Pons (tissue), 1 donor: ENCODE measurements at places on chromosomes 6 and 20.

- no peak for DNase-seq
Measured at GRCh38 chr6:29563435-29563965, 4.0 kb upstream of the UBD start.

GRCh38 chr20:62484478-62484877 is 8.7 kb upstream of the GATA5 start:
- no peak for DNase-seq

DNA sequence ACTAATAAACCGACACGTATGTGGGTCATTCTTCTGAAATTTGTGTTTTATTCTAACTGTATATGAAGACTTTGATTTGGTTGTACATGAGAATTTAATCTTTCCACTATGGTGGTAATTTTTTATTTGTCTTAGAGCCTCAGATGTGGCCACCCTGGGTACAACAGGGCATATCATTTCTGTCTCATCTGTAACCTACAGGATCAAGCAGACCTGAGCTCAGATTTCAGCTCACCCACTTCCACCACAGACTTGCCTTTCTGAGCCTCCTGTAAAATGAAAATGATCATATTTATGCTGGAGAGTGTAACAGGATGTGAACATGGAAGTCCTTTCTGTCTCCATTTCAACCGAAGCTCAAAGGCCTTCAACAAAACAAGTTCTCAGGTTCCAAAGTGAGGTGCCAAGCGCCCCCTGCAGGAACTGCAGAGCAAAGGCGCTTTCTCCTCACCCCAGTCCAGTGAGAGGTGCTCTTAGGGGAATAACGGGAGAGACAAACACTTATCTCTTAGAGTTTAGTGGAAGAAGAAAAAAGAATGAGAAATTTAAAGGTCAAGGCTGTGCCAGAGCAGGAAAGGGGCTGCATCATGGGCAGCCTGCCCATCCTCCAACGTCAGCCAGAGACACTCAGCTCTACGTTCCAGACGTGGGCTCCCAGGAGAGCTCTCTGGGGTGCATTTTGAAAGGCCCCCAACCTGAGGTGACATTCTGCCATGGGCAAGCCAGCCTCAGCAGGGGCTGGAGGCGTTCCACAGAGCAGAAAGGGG is 23.0 kb upstream of the CD24 start:
- peak; percentile 40 for DNase-seq

GRCh38 chr6:161130967-161131766 is 139.6 kb downstream of the MAP3K4 start:
- no peak for DNase-seq

- no peak for DNase-seq
Measured at GRCh38 chr20:49880177-49880576, 35.2 kb downstream of the SPATA2 start.

DNA sequence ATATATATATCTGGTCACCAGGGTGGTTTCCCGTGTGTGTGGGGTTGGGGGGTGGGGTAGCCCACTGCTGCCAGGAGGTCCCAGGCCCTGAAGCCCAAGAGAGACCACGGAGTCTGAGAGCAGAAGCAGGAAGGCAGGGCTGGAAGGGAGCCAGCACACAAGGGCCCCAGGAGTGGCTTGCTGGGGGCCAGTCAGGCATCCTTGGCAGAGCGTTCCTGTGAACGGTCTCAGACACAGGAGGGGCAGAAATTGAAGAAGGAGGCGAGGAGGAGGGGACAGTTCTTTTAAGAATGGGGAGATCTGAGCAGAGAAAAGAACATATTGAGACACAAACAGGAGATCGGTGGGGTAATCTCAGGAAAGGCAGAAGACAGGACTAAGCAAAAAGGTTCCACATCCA is 1.9 kb upstream of the EBF4 start:
- no peak for DNase-seq
